Muscle of arm (tissue), 14 donors: ENCODE measurements at places on chromosomes 7 and 10. TPM values are rescaled to one million over a fixed set of nuclear protein-coding genes. Genes with fewer than 3 reads are reported as not detected.

Gene GNGT1
- not detected for polyA plus RNA-seq

Gene C10orf95
- polyA plus RNA-seq: 0.11 TPM

Gene PYROXD2
- 8.1 TPM for polyA plus RNA-seq

Gene KIAA1549
- polyA plus RNA-seq: 9.2 TPM

Gene COL1A2
- 3,325 TPM for polyA plus RNA-seq

DNA sequence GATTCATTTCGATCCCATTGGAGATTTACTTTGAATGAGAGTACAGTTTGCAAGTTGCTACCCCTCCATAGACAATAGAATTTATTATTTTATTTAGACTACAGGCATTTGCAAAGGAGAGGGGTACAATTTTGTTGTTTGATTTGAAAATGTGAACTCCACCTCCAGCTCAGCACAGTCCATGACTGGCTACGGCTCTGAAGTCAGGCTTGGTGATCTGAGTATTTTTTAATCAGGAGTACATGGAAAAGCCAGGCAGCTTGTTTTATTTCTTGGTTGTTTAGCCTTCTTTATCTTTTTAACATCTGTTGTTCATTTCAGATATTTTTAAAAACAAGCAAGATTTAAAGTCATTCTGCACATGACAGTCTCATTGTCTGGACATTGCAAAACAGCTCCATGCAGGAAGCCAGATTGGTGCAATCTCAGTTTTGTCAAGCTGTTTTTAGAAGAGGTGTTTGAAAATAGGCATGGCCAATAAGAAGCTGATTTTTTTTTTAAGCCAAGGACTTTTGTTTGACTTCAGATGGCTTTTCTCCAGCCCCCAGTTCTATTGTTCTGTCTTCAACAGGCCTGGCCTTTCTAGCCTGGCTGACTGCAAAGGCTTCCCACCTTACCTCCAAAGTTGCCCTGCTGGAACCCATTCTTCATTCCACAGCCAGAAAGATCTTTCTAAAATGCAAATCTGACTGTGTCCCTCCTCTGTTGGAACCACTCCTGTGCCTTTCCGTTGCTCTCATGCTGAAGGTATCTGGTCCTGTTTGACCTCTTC lies 12.2 kb downstream of the PLXDC2 start:
- peak; percentile 56 for DNase-seq

DNA sequence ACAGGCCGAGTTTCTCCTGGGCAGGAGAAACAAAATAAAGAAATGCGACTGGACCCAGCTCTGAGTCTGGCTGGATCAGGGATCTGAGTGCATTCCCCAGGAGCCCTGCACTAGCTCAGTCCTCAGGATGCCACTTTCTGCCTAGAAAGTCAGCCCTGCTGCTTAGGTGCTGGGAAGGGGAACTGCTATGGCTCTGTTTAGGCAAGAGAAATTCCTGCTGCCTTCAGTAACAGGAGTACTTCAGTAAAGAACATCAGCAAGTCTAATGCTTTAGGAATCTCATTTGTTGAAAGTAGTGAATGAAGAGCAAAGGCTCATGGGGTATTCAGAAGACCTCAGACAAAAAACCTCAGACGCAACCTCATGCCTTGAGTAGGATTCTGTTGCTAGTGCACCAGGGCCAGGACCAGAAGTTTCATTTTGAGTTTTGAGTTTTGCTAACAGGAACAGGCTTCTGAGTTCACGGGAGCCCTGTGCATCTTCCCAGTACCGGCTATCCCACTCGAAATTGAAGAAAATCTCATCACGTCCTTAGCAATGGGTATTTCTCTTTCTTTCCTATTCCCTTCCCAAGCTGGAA lies 170.8 kb upstream of the CDCA7L start:
- no peak for DNase-seq

- DNase-seq: no peak
Observed at GRCh38 chr10:122646511-122647382, 52.9 kb downstream of the C10orf120 start.

GRCh38 chr7:22153432-22154142 lies 203.4 kb downstream of the RAPGEF5 start:
- DNase-seq: no peak

- DNase-seq: no peak
Observed at GRCh38 chr10:72557362-72557761, 68.5 kb downstream of the MICU1 start.

DNA sequence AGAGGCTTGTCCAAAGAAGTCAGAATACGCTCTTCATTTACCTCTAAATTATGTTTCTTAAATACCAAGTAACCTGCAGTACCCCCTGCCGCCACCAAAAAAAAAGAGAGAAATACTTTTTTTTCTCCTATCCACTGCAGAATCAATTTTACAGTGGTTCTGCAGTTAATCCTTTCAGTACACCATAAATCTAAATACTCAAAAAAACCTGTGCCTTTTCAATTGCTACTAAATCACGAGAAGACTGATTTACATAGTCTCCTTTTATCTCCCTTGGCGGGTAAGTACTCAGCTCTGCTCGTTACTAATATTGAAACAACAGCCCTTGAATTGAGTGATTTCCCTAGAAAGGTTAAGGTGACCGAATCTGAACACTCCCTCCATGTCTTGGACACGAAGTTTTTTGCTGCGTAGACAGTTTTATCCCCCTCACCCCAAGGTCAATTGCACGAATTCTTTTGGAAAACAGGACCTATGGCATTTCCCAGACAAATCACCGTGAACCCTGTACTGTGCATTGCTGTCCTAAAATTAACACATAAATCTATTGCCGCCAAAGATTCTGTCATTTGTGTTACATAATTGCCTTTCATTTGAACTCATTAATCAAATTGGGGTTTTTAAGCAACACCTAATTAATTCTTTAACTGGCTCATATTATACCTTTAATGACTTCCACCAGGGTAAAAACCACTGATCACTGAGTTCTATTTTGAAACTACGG lies 512 bp upstream of the VIM start:
- DNase-seq: peak; percentile 49
